T-helper 2 cell treated with Interferon-gamma antibody and Interleukin-4, amounts not matched to agents 5 μg/mL and 100 μg/mL, for 36 hours (primary cell): ENCODE measurements at places on chromosomes 5 and 9.

- DNase-seq: no peak
- H3K4me3 ChIP-seq: no peak overlapping the region
- H3K36me3 ChIP-seq: no peaks in the 10 kb centered on the region
- no peak overlapping the region for H3K27ac ChIP-seq
These were observed 8.8 kb downstream of the HOMER1 start for GRCh38 chr5:79505138-79505537.

GRCh38 chr5:109844148-109844547 is 154.4 kb downstream of the MAN2A1 start:
- no peak overlapping the region for H3K27ac ChIP-seq
- no peak for DNase-seq
- H3K4me1 ChIP-seq: peaks cover 8% of the 10 kb centered on the region
- H3K4me3 ChIP-seq: no peak overlapping the region
- peaks cover 60% of the 10 kb centered on the region for H3K36me3 ChIP-seq

DNA sequence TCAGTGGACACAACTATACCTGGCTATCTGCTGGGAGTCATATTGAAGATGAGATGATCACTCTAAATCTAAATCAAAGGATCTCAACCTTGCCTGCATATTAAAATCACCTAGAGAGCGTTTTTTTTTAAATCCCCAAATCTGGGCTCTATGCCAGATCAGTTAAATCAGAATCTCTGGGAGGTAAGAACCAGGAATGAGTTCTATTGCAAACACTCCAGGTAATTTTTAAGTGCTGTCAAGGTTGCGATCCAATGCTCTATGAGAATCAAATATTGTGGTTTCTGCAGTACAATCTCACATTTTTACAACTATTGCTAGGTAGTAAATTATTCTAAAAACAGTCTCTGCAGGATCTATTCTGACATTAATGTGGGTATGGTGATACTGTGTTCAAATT is 202.3 kb upstream of the OR13F1 start:
- H3K27ac ChIP-seq: no peak overlapping the region
- H3K4me1 ChIP-seq: no peaks in the 10 kb centered on the region
- H3K4me3 ChIP-seq: no peak overlapping the region
- DNase-seq: no peak
- no peaks in the 10 kb centered on the region for H3K27me3 ChIP-seq
- no peaks in the 10 kb centered on the region for H3K36me3 ChIP-seq

DNA sequence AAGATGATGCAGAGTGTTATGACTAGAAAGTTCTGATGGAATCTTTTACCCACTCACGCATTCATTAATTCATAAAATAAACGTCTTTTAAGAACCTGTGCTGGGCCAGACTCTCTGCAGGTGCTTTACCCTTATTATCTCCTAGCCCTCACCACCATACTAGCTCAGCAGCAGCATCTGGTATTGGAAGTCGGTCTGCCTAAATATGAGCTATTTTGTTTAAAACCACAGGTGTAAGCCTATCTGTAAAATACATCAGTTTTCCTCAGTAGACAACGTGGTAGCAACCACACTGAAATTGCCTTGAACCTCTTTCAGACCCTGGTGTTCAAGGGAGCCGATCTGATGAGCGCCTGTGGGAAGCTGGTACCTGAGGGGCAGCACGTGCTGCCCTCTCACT is 69.4 kb downstream of the PPIC start:
- no peaks in the 10 kb centered on the region for H3K36me3 ChIP-seq
- no peaks in the 10 kb centered on the region for H3K4me1 ChIP-seq
- no peak overlapping the region for H3K4me3 ChIP-seq

GRCh38 chr5:14577971-14578370 is 3.6 kb upstream of the OTULINL start:
- peaks cover 12% of the 10 kb centered on the region for H3K4me1 ChIP-seq
- peaks cover 22% of the 10 kb centered on the region for H3K27me3 ChIP-seq
- H3K4me3 ChIP-seq: no peak overlapping the region

GRCh38 chr9:138075961-138076649 is 198.5 kb downstream of the CACNA1B start:
- DNase-seq: no peak
- no peaks in the 10 kb centered on the region for H3K36me3 ChIP-seq
- H3K4me3 ChIP-seq: no peak overlapping the region
- H3K27ac ChIP-seq: no peak overlapping the region
- no peaks in the 10 kb centered on the region for H3K4me1 ChIP-seq
